ENCODE measurements at places on chromosomes 6 and 20.

DNA sequence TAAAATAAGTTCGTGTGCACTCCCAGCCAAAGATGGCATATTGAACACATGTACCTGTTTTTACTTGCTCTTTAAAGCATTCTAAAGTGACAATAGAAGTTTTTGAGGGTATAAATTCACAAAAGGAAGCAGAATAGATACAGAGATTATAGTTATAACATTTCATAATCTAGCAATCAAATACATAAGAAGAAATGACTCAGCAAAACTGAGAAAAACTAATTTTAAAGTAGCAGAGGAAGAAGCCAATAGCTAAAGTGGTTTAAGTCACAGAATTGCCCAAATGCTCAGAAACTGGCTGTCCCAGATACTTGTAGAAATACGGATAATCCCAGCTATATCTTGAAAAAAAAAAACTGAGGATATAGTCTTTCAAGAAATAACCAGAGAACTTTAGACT is 49.2 kb upstream of the TBC1D32 start:
- DNase-seq: no peak

GRCh38 chr6:110590821-110591351 is 114.5 kb upstream of the SLC22A16 start:
- no peak for DNase-seq

GRCh38 chr6:117231466-117231865 is 33.9 kb upstream of the VGLL2 start:
- no peak for DNase-seq

GRCh38 chr20:24059174-24059573 is 70.6 kb upstream of the GGTLC1 start:
- DNase-seq: no peak

All from amygdala (tissue), 56 donors.